SIG-M5 (cell line): ENCODE measurements at places on chromosomes 7 and 10.

DNA sequence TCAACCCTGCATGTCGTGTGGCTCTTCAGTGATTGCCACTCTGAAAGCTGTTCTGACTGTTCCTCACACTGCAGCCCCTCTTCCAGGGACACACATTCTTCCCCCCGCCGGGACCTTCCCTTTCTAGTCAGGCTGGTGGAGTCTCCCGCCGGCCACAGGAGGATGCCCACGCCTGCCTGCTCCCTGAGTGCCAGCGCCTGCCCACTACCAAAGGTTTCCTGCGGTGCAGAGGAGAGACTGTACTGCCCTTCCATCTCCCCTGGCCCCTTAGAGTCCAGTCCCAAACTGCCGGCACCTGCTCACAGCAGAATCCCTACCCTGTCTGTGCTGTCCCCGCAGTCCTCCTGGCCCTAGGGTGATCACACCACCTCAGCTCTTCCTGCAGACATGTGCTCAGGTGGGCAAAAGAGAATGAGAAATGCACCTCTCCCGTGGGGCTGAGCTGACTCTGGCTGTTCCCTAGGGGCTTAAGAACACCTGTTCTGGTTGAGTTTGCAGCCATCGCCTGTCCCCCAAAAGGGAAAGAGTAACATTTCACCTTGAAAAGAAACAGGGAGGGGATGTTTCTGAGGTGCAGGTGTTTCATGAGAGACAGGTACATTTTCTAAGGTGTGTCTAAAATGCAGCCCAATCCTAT is 1.4 kb downstream of the PODXL start:
- no peak for DNase-seq

GRCh38 chr10:70750156-70750703 is 34.9 kb downstream of the TBATA start:
- no peak for DNase-seq

DNA sequence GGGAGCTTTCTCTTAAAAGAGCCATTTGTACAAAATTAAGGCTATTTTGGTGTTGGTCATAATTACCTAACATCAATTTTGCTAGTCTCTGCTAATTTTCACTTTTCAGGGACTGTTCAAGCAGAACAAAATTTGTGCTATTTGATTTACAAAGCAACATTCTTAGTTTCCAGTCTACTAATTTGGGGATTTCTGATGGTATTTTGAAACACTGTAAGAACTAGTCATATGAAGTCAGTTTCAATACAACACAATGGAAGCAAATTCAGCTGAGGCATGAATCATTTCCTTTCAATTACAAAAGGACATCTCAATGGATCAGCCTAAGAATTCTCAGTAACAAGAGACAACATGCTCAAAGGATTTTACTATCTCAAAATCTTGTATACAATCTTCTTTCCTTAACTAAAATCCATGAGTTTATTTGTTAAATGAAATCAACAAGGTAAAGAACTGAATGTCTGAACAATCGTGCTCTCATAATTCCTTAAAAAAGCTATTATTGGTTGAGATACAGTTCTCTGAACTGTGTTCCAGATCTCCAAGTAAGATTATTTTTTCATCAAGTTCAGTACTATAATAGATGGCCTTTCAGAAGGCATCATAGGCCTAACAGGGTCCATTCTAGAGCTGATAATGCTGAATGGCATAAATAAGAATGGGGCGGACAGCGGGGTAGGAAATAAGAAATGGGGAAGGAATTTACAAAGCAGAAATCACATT is 144.6 kb downstream of the NRCAM start:
- DNase-seq = no peak

- no peak for DNase-seq
Observed at GRCh38 chr10:10044922-10045764, 972.5 kb upstream of the CELF2 start.

DNA sequence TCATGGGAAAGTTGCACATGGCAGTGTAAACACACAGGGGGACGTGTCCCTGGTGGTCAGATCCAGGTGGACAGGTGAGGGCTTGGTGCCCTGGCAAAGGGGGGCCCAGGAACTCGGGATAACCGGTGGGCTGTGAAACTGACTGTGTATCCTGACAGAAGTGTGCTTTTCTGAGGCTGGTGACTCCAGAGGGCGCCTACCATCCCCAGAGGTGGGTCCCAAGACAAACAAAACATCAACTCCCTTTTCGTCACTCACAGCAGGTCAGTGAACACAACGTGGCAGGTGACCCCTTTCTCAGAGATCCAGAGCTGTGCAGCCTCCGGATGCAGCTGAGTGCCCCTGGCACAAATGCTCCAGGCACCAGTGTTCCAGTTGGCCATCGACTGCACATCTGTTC is 56.0 kb upstream of the DDC start:
- no peak for DNase-seq

DNA sequence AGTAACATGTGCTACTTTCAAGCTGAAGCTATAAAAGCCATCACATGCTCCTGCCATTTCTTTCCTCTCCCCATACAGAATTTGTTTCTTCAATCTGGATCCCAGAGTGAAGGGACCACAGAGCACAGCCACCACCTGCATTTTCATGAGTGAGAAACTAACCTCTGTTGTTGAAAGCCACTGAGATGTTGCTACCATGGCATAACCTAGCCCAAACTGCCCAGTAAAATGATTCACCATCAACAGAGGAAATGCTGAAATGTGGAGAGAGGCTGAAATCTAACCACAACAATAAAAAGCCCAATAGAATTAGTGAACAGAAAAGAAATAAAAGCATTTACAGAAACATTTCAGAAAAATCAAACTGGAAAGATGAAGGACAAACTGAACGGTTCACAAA is 125.2 kb downstream of the AMPH start:
- DNase-seq = no peak

DNA sequence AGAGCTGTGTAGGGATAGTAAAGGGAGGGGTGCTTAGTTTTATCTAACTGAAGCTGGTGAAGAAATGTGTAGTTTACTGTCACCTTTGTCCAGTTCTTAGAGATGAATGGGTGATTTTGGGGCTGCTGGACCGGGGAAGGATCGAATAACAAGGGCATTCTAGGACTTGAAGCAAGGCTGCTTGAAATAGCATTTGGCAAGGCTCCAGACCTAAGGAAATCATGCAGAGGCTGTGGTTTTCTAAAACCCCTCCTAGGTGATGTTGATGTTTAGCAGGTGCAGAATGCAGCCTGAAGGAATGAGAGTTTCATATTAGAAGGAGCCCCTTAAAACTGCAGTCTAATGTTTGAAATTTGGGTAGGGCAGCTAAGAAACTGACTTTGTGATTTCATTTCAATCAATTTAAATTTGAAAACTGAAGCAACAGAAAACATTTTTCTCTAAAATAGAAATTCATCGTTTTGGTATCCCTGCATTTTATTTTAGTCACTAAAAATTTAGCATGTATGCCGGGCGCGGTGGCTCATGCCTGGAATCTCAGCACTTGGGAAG is 68.5 kb downstream of the TET1 start:
- no peak for DNase-seq

- DNase-seq = no peak
Observed at GRCh38 chr7:152624228-152624627, 51.7 kb downstream of the XRCC2 start.

DNA sequence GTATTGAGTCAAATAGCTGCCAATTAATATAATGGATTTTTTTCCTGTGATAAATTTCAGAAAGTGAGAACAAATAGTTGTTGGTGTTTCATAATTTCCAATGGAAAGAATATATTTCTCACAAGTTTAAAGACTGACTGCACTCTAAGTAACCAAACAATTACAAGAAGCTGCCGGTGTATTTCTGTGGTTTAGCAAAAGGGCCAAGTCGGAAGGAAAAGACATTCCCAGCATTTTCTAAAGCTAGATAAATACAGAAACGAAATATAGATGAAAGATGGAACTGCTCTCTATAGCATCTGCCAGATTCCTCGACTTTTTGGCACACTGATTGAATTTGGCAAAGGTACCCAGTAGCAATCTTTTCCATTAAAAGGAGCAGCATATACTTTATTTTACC is 92.7 kb upstream of the MKX start:
- no peak for DNase-seq

DNA sequence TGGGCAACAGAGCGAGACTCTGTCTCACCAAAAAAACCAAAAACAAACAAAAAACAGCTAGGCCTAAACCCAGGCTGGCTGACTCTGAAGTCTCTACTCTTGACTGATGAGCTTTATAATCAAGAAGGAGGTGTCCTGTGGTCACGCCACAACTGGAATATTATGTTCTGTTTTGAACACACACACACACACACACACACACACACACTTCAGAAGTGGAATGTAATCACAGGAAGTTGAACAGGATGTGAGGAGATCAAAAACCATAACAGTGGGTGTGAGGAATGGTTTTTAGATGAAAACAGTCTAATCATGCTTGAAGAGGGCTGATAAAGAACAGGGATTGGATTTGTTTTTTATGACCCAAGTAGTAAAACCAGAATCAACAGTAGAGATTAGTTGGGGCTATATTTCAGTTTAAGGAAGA is 51.1 kb upstream of the IL6 start:
- DNase-seq = no peak

DNA sequence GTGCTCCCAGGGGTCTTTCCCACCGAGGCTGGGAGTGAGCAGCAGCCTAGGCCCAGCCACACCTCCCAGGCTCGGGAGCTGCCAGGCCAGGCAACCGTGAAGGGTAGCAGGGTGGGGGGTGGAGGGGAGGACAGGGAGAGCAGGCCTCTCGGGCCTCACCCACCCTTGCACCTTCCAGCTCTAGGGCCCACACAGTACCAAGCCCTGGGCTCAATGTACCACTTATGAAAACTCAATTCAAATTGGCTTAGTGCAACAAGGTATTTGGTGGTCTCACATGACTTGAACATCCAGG is 127.4 kb downstream of the FAM53B start:
- DNase-seq = no peak

- no peak for DNase-seq
Observed at GRCh38 chr7:1537535-1538412, 7.3 kb downstream of the MAFK start.

- no peak for DNase-seq
Observed at GRCh38 chr10:27747096-27747451, 1.5 kb upstream of the MKX start.
